ENCODE measurements at places on chromosomes 1 and 21.

DNA sequence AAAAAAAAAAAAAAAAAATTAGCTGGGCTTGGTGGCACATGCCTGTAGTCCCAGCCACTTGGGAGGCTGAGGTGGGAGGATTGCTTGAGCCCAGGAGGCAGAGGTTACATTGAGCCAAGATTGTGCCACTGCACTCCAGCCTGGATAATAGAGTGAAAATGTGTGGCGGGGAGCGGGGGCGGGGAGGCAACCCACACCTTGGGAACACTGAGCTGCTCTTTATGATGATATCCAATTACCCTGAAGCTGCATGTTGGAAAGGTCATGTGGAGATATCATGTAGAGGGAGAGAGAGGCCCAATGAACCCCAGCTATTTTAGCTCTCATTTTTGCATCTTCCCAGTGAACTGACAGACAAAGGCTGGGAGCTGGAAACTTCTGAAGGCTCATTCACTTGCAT is 48.3 kb upstream of the ZNF648 start:
- DNase-seq = no peak

- no peak for DNase-seq
Measured at GRCh38 chr1:182129398-182129797, 67.9 kb upstream of the ZNF648 start.

GRCh38 chr1:201703621-201704438 is 125.1 kb upstream of the IPO9 start:
- peak; percentile 64 for DNase-seq

DNA sequence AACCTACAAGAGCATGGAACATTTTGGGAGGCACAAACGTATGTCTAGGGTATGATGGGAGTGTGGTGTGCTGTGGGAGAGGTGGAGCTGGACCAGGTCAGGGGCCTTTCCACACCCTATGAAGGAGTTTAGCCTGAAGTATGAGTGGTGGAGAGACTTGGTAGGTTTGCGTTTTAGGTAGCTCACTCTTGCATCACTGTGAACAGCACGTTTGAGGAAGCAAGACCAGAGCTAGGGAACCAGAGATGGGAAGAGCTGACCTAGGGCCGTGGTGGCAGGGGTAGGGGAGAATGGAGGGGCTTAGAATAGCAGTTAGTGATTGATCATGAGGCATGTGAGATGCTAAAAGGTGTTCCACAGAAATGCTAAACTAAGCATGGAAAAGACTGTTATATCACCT is 25.1 kb upstream of the ZFP69B start:
- no peak for DNase-seq

DNA sequence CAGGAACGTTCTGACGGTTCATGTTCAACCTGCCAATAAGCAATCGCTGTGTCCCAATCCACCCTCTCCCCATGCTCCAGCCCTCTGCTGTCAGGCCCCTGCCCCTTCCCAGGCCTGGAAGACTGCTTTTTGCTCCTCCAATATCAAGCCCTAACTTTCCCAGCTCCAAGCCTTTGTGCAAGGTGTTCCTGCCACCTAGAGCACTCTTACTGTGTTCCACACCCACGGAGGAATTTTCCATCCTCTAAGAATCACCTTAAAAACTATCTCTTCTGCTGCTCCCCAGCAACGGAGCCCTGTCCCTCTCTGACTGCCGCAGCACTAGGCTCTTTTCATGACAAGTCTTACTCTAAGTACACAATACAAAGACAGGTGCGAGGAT is 657.9 kb downstream of the AJAP1 start:
- DNase-seq = no peak

DNA sequence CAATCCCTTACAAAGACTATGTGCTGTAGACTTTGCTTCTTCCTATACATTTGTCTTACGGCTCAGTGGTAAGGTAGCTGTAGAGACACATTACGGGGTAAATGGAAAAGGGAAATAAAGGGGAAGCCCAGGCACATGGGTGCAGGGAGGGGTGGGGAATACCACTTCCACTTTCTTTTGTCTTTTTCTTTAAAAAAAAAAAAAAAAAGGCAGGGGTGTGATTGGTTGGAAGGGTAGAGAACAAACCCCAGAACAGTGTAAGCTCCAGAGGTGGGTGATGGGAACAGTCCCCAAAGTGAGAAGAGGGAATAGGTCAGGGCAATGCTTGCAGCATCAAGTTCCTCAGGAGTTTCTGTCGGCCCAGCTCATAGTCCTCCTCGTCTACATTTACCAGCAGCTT is 3.9 kb downstream of the NIT1 start:
- no peak for DNase-seq

DNA sequence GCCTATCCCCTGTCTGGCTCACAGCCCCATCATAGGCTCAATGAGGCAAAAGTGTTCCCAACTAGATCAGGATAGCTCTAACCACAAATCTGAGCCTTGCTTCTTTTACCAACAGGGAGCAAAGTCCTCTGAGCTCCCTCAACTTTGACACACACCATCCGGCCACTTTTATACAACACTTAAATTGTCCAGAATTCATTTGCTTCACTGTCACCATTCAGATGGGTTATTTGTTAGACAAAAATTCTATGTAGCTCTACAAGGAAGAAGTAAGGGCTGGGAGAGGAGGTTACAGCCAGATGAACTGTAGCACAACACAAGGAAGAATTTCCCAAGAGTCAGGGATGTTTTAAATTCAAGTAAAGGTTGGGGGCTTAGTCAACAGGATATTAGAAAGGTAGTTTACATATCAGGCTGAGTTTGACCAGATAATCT is 50.8 kb downstream of the TGFBR3 start:
- no peak for DNase-seq

DNA sequence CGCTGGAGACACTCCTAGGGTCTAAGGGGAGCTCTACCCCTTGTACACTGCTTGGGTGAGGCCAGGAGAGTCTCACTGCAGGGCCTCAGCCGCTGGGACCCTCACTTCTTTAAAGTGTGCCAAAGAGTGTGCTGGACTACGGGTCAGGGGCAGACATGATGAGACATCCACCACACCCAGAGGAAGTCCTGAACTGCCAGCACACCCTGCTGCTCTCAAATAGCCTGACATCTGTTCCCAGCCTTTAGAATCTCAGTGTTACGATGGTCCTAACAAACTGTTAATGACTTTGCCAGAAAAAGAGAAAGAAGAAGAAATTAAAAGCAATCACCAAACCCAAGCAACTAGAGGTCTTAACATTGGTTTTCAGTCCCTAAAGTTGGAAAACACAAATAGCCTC is 49.0 kb downstream of the MRPL37 start:
- DNase-seq = no peak

All from RKO (cell line).